ENCODE measurements at places on chromosomes 13 and 19.

- no peak for DNase-seq
These were observed at the start of gene FPR1 for GRCh38 chr19:51751655-51752054. Gene FPR1 (minus strand): TSS chr19:51751878. CDS start chr19:51746994, 4,884 bp downstream.

GRCh38 chr13:39379118-39379517, 223.9 kb downstream of the LHFPL6 start:
- no peak for DNase-seq

GRCh38 chr13:101115762-101116171, 300.5 kb downstream of the NALCN start:
- DNase-seq = no peak

GRCh38 chr13:109949397-109949796, 163.0 kb upstream of the IRS2 start:
- DNase-seq = no peak

DNA sequence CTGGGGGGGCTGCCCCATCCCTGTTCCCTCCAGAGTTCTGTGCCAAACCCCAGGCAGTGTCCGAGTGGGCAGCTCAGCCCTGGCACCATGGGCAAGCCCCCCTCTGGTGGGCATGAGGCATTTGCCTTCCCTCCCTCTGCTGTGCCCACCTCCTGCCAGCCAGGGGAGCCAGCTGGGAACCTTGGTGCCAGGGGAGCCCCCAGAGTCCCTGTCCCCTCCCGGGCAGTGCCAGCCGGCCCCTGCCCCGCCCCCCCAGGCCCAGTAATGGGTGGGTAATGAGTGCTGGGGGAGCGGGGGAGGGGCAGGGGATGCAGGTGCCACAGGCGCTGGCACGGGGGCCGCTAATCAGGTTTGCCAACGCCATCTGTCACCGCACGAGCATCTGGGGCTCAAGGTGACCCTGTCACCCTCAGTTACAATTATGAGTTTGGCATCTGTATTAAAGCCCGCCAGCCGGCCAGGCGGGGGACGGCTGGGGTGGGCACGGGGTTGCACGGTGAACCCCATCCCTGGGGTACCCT, 5.9 kb downstream of the DAND5 start:
- DNase-seq = no peak

DNA sequence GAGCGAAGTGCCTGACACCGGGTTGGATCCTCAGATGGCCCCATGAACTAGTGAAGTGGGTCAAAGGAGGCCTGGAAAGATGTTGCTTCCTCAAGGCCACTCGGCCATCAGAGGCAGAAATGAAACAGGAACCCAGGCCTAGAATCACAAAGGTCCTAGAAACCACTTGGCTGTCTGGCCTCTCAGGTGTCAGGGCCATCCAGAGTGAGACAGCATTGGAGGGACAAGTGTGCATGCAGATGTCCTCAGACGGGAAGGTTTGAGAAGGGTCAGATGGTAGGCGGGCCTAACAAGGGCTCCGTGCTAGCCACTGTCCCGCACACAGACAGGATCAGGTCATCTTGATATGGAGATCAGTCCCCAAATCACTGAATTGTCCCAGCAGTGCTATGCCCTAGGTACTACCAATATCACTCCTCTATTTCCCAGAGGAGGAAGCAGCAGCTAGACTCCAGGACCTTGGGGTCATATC, 14.3 kb downstream of the CCDC97 start:
- no peak for DNase-seq

DNA sequence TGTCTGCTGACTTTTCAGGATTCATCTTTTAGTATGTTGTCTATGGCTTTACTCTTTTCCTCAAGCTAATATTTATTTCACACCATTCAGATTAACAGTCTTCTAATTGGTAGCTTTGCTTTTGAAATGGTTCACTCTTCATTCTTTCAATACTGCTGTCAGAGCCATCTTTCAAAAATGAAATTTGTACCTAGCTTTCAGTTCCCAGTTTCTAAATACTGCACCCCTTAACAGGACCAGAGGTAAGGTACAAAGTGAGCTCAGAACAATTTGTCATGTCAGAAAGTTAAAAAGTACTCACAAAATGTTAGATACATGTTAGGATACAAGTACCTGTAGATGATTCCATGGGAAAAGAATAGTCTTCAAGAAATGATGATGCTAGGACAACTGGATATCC, 83.0 kb downstream of the FNDC3A start:
- no peak for DNase-seq

- DNase-seq = no peak
These were observed 25.0 kb upstream of the SMAD9 start for GRCh38 chr13:36945078-36945477.

DNA sequence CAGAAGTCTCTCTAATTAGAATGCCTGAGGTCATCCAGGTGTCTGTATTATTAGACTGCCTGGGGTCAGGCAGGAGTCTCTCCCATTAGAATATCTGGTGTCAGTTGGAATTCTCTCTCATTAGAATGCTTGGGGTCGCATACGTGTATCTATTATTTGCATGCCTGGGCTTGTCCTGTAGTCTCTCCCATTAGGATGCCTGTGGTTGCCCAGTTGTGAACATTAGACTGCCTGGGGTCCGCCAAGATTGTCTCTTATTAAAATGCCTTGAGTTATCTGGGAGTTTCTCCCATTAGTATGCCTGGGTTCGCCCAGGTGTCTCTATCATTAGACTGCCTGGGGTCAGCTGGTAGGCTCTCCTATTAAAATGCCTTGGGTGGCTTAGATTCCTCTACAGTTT, 1494.7 kb downstream of the UQCRFS1 start:
- no peak for DNase-seq

GRCh38 chr13:36847606-36848005, 28.6 kb downstream of the RFXAP start:
- DNase-seq = no peak

DNA sequence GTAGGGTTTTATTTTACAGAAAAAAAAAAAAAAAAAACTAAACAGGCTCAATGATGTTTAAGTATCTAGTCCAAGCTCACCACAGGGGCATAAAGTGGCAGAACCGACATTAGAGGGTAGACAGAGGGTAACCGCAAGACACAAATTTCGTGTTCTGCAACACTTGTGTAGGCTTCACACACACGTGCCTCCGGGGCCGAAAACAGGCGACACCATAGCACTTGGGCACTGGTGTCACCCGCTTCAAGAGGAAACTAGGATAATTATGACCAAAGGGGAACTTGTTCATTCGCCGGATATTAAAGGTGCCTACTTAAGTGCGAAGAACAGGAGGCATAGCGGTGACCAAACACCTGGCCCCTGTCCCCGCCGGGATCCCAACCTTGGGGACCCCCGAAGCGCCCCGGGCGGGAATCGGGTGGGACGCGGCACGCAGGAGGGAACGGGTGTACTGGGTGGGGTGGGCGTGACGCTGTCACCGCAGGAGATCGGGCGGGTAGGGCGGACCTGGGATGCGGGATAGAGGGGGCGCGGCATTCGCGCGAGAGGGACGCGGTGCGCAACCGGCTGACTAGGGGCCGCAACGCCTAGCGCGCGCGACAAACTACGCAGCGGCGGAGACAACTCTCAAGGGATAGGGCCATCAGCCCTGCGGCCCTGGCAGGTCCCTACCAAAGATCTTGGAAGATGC, 558 bp downstream of the MZT1 start:
- peak; percentile 23 for DNase-seq

GRCh38 chr13:50714891-50715290, 128.6 kb downstream of the DLEU7 start:
- DNase-seq = no peak

DNA sequence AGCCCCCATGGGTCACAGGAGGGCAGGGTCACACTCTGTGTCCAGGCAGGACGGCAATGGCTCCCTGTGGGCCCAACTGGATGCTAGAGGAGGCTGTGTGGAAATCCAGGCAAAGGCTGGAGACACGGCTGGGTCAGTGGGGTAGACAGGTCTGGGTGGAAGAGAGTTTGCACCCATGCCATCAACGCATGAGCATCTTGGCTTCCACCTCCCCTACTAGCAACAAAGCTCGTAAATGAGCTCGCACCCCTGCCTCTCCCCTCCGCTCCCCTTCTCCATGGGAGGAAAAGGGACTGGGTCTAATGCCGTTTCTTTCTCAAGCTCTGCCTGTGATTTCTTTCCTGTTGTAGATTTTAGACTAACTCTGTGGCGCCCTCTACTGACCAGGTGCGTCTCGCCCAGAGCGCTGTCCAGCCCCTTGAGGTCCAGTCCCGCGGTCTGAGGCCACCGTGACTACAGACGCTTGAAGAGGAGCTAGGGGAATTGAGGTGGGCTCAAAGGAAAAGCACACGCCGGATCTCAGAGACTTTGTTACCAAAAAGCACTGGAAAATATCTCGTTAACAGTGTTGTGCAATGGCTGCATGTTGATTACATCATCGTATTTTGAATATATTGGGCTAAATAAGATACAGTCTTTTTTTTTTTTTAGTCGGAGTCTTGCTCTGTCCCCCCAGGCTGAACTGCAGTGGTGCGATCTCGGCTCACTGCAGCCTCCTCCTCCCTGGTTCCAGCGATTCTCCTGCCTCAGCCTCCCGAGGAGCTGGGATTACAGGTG, 50.7 kb upstream of the USP29 start:
- DNase-seq = no peak

DNA sequence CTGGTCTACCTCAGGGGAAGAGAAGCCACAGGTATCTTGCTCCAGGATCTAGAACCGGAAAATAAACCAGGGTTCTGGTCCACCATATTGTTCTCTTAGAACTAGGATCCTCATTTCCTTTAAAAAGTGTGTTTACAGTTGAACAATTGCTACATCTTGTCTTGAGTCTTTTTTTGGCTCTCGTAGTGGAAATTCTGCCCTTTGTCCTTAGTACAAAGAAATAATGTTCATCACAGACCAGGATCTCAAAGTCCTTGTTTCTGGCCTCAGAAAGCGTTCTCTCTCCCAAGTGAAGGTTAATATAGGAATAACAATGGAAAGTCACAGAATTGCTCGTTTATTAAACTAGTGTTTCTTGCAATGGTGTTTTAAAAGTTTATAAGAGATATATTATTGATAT, 20.8 kb downstream of the KLF2 start:
- DNase-seq = no peak

GRCh38 chr13:82687884-82688283, 1194.4 kb downstream of the SLITRK1 start:
- DNase-seq = no peak

DNA sequence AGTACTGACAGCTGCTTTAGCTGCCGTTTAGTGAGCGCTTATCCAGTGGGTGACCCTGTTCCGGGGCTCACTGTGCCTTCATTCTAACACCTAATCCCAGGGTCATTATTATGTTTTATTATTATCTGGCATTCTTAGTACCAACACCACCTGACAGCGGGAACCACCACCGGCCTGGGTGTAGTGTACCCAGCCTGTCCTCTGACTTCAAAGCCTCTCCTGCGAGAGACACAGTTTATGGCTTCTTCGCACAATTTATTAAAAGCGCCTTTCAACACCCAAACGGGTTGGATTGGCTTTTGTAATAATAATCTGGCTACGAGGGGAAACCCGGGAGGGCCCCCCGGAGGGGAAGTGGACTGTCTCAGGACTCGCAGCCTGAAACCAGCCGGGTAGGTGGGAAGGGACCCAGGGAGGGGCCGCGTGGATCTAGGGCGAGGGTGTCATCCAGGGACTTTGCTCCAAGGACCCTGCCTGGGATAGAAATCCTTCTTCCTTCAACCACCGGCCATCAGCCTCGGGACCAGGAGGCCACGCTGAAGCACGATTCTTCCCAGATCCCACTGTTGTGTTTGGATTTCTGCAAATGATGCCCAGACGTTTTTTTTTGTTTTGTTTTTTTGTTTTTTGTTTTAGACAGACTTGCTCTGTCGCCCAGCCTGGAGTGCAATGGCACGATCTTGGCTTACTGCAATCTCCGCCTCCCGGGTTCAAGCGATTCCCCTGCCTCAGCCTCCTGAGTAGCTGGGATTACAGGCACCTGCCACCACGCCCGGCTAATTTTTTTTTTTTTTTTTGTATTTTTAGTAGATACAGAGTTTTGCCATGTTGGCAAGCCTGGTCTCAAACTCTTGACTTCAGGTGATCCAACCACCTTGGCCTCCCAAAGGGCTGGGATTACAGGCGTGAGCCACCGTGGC, 1.6 kb upstream of the ZBTB7A start:
- DNase-seq = no peak

Measured in activated CD4-positive, alpha-beta T cell treated with anti-CD3 and anti-CD28 coated beads, Interleukin-2, amount 50 U/mL, for 4 hours (primary cell).